NCI-H2081 treated with DMSO at 0.1 percent for 48 hours (cell line): ENCODE measurements at places on chromosomes 16 and 17.

GRCh38 chr17:65171752-65172151, 34.6 kb downstream of the RGS9 start:
- no peak for DNase-seq

GRCh38 chr17:82021107-82021899, 1.4 kb downstream of the CENPX start:
- DNase-seq, result no peak

DNA sequence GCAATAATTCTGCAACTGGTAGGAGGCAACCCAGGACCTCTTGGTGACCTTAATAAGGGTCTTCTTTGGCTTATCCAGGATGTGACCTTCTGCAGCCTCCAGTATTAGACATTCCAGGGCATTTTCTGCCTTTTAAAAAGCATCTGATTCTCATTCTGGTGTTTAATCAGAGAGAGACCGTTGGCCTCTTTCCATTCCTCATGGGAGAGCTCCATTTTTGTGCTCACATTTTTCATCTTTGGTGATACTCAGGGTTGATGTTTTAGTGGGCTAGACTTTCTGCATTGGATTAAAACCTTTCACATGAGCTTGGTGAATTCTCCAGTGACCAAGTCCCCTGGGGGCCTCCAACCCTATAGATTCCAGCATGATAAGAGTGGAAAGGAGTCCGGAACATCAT, 150.2 kb upstream of the CACNG5 start:
- no peak for DNase-seq

GRCh38 chr17:69228576-69228975, at the start of gene ABCA10:
TSS of gene ABCA10 (minus strand) at chr17:69228824. CDS start at chr17:69225358, 3,466 bp downstream.
- DNase-seq, result no peak

GRCh38 chr17:83092931-83093330, 13.5 kb downstream of the METRNL start:
- DNase-seq, result no peak

DNA sequence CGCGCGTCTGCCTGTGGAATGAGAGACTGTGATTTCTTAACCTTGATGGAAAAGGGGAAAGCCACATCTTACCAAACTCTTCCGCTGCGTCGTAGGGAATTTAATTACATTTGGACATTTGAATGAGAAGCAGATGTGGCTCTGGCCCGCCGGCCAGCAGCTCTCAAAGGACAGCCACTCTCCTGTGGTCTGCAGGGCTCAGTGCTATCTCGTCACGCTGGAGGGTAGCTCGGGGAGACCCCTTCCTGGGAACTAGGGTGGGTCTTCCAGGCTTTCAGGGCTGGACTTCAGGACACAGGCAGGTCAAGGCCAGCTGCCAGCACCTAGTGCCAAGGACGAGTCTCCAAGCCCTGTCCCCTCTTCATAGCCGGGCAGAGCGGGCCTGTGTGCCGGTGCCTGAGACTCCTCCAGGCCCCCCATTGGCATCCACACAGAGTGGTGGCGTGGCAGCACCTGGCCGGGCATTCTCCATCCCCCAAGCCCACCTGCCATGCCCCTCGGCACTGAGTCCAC, 15.9 kb upstream of the TBX2 start:
- no peak for DNase-seq

DNA sequence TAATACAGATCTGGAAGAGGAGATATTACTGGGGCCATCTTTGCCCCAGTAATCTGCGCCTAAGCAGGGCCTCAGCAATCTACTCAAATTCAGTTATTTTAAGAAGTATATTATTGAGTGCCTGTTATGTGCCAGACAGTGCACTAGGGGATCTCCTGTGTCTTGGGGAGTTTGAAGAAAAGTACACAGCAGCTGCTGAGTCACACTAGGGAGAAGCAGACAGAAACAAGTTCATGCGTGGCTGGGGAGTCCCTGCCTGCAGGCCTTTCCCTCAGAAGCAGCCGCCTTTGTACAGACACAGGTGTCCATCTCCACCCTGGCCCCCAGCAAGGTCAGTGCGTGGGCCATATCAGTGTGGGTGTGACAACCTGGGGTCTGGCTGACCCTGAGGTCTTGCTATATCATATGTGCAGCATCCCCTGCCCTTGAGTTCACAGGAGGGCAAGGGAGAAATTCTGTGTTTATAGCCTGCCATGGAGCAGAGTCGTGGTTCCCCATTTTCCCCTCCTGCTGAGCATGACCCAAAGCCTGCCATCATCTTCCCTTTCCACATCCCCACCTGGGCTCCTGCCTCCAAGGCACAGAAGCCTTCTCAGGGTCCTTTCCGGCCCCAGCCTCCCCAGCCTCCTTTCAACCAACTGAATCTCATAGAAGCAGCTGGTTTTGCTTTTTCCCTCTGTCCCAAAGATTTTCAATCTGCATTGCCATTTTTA, 229.9 kb upstream of the SDK2 start:
- no peak for DNase-seq

GRCh38 chr16:9827062-9827752, 355.0 kb downstream of the GRIN2A start:
- no peak for DNase-seq

DNA sequence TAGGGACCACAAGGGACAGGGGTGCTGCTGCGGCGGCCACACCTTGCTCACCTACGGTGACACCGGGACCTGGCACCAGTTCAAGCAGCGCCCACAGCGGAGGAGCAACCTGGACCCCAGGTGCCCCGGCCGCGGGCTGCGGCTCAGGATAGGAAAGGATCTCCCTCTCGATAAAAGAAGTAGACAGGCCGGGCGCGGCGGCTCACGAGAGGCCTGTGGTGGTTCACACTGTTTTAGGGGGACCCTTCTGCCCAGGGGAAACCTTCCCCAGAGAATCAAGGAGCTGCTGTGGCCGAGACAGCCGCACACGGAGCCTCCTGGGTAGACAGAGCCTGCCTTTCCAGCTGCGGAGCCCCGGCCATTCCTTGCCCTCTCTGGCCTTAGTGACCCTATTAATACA, 17.9 kb upstream of the ATP2A3 start:
- DNase-seq, result no peak

DNA sequence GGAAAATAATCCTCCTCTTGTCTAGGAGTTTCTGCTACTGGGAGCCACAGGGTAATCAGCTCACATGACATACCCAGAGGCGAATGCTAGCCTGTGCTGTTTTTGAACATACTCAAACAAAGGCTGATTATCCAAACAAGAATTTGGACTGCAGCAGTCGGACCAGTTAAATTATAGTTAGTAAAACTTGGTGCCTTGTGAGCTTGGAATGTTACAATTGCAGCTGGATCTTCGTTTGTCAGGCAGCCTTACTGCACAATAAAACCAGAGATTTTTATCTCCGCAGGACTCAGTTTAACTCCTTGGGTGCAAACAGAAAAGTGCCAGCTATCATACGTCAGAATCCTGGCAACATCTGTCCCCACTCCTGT, 163.8 kb upstream of the TBX2 start:
- DNase-seq, result no peak

DNA sequence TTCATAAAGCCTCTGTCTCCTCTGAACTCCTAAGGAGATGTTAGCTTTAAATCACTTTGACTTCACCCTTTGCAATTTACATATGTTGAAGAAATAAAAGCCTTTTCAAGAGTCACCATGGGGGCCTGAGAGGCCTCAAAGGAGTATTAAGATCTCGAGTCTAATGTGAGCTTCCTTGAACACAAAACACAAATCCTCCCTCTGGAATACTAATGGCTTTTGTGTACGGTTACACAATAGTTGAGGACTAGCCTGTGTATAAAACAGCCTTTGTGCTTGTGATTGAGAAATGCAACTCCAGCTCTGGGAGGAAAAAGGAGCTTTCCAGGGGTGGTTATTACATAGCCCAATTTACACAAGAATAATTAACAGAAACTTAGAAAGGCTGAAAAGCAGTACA, 1140.2 kb downstream of the CDH11 start:
- no peak for DNase-seq

GRCh38 chr16:86171329-86171728, 272.4 kb downstream of the IRF8 start:
- DNase-seq, result no peak

- DNase-seq, result no peak
These were observed 36.8 kb downstream of the CHD9 start for GRCh38 chr16:53091466-53092211.

DNA sequence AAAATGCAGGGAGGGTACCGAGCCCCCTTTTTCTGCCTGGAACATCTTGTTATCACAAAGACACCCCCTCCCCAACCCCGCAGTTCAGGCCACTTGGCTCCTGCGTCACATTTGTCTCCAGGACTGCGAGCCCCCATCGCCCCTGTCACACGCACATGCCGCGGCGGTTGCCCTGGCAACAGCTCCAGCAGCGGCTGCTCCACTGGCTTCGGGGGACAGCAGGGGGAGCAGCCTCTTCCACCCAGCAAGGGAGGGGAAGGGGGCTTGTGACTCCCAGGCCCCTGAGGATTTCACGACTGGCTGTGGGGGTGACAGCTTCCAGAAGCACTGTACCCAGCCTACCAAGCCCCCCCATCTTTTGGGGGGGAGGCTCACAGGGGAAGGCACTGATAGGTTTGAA, 2.6 kb downstream of the BAIAP3 start:
- DNase-seq, result no peak

DNA sequence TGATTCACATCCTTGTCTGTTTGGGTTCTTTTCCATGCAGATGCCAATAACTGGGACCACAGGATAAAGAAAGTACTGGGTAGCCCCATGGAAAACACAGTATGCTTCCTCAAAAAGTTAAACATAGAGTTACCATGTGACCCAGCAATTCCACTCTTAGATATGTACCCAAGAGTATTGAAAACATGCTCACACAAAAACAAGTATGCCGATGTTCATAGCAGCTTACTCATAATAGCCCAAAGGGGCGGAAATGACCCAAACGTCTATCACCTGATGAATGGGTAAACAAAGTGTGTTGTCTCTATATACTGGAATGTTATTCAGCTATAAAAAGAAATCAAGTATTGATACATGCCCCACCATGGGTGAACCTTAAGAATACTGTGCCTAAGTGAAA, 55.4 kb downstream of the CYB5B start:
- DNase-seq, result no peak
